Ovary (tissue), 10 donors: ENCODE measurements at places on chromosomes 2 and 18. TPM values are rescaled to one million over a fixed set of nuclear protein-coding genes. Genes with fewer than 3 reads are reported as not detected.

DNA sequence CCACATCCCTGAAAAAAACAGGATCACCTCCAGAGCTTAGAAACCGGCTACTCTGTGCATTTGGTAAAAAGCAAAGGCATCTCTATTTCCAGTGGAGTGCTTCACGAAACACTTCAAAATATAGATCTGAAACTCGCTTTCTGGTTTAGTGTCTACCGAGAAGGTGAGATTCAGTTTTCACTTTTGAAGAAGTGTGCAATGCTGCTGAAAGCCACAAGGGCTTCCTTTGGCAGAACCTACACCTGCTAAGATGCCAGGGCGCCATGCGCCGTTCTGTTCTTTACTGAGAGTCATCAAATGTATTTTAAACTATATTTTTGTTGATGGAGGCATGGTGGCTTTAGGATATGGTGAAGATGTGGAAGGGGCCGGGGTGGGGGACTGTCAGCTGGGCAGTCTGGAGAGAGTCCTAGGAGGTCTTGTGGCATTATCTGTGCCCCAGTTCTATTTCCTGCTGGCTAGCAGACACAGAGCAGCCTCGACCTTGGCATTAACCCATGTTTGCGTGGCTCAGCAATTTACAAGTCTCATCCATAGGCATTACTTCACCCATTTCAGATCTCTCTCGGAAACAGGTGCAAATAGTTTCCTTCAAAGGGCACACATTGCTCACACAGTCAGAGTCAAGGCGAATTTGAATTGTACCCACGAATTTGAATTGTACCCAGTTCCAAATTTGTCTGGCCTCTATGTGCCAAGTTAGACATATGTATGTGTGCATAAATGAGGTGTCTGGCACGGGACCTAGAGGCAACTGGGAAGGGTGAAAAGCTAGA, 46.7 kb upstream of the KCNF1 start:
- no peaks in the 10 kb centered on the region for H3K27me3 ChIP-seq
- DNase-seq: no peak
- no peak overlapping the region for H3K4me3 ChIP-seq

Gene RGPD4
- total RNA-seq: 0.10 TPM

DNA sequence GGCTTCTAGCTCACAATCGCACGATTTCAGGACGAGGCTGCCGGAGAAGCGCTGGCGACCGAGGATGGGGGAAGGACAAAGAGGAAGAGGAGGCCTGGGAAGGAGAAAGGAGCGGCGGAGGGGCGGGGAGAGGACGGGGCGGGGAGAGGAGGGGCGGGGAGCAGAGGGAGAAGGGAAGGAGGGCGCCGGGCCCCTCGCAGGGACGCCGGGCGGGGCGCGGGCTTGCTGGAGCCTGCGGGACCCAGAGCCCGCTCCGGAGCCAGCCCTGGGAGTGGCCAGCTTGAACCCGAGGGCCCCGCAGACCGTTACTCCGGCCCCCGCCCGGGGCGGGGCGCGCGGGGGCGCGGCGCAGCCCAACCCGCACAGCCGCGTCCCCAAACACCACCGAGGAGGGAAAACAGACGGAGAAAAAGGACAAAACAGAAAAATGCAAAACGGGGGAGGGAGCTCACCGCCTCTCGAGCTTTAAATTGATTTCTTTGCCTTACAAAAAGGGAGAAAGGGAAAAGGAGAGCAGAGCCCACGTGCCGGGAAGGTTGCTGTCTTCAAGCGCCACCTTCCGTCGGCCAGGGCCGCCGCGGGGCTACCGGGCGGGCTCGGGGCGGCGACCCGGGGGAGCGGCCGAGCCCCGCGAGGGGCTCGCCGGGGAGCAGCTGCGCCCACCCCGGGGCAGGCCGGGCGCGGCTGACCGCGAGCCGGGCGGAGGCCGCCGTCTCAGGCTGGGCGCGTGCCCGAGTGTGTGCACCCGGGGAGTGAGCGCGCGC, 781 bp upstream of the SOX11 start:
- DNase-seq: no peak
- no peaks in the 10 kb centered on the region for H3K36me3 ChIP-seq
- no peak overlapping the region for H3K27ac ChIP-seq
- peaks cover 6% of the 10 kb centered on the region for H3K4me1 ChIP-seq
- no peaks in the 10 kb centered on the region for H3K27me3 ChIP-seq
- no peak overlapping the region for H3K4me3 ChIP-seq

DNA sequence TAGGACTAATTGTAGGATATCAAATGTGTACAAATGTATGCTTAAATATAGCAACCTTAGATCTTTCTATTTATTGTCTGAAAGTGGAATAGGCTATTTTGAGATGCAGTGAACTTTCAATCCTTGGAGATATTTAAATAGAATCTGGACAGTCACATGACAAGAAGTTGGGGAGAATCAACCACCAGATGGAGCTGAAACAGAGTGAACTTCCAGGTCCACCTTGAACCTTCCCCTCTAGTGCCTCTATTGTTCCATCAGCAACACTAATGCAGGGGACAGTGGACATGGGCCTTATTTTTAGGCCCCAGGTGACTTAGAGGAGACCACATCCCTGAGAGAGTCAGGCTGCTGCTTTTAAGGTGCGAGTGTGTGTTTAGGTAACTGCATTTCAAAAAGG, 37.0 kb upstream of the CRIM1 start:
- H3K4me1 ChIP-seq: no peaks in the 10 kb centered on the region
- no peaks in the 10 kb centered on the region for H3K36me3 ChIP-seq
- H3K27ac ChIP-seq: no peak overlapping the region
- DNase-seq: no peak
- no peaks in the 10 kb centered on the region for H3K27me3 ChIP-seq

DNA sequence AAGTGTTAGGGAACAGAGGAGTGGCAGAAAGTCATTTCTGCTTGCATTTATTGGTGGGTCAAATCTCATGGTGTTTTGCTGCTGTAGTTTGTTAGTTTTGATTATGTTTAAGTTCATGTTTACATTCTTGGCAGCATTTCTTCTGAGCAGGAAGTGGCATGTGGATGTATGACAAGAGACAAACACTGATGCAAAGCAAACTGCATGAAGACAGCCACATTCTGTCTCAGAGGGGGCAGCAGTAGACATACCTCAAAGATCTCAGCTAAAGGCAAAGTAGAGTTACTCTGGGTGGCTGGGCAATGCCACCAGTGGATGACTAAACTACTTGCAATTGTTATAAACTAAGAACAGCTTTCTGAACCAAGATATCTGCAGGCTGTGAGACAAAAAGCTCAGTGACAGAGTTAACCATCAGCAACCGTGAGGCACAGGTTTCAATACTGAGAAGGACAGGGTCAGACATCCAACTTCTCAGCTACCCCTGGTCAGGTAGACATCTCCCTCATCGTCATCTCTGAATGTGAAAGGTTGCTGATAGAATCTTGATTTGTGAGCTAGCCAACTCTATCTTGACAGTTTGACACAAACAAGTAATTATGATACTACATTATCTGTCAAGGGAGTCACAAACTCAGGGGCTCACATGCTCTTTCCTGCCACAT, 16.4 kb downstream of the GALNT3 start:
- no peaks in the 10 kb centered on the region for H3K27me3 ChIP-seq
- no peak overlapping the region for H3K27ac ChIP-seq

Gene PRSS56
- 0.35 TPM for total RNA-seq

- no peaks in the 10 kb centered on the region for H3K27me3 ChIP-seq
- H3K27ac ChIP-seq: peak overlapping the region; percentile 100
- peak overlapping the region; percentile 77 for H3K4me3 ChIP-seq
- peaks cover 21% of the 10 kb centered on the region for H3K4me1 ChIP-seq
Measured at GRCh38 chr2:231709636-231709980, 1.3 kb downstream of the PTMA start.

DNA sequence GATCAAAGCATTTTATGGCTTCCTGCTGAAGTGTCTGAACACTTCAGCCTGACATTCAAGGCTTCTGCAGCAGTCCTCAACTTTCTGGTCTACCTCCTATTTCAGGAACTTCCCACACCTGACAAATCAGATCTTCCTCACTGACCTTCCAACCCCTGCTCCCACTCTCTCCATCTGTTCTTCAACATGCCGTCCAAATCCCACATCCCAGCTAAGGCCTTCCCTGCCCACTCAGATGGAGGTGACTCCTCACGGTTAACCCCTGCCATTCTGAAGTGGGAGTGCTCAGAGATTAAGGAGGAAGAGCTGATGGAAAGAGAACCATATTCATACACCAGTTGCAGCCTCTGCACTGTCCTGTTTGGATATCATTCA, 104.8 kb downstream of the POLR1A start:
- no peak overlapping the region for H3K27ac ChIP-seq
- no peak for DNase-seq
- H3K27me3 ChIP-seq: no peaks in the 10 kb centered on the region
- H3K4me3 ChIP-seq: no peak overlapping the region
- H3K36me3 ChIP-seq: no peaks in the 10 kb centered on the region
- peaks cover 23% of the 10 kb centered on the region for H3K4me1 ChIP-seq

Gene LAMA1
- total RNA-seq: 3.8 TPM

GRCh38 chr2:824524-824923, 126.1 kb upstream of the SNTG2 start:
- H3K36me3 ChIP-seq: no peaks in the 10 kb centered on the region
- H3K27me3 ChIP-seq: no peaks in the 10 kb centered on the region
- no peak overlapping the region for H3K4me3 ChIP-seq
- H3K27ac ChIP-seq: no peak overlapping the region
- DNase-seq: no peak

Gene FAP
- 2.7 TPM for total RNA-seq

GRCh38 chr2:62741954-62742722, 36.6 kb downstream of the EHBP1 start:
- peaks cover 12% of the 10 kb centered on the region for H3K4me1 ChIP-seq
- H3K4me3 ChIP-seq: no peak overlapping the region
- no peaks in the 10 kb centered on the region for H3K27me3 ChIP-seq
- no peak overlapping the region for H3K27ac ChIP-seq
- H3K36me3 ChIP-seq: no peaks in the 10 kb centered on the region
- DNase-seq: no peak

GRCh38 chr2:144607891-144608521, 88.1 kb upstream of the ZEB2 start:
- H3K27me3 ChIP-seq: no peaks in the 10 kb centered on the region
- H3K4me3 ChIP-seq: no peak overlapping the region
- no peaks in the 10 kb centered on the region for H3K36me3 ChIP-seq
- no peak overlapping the region for H3K27ac ChIP-seq
- H3K4me1 ChIP-seq: no peaks in the 10 kb centered on the region
- DNase-seq: no peak

DNA sequence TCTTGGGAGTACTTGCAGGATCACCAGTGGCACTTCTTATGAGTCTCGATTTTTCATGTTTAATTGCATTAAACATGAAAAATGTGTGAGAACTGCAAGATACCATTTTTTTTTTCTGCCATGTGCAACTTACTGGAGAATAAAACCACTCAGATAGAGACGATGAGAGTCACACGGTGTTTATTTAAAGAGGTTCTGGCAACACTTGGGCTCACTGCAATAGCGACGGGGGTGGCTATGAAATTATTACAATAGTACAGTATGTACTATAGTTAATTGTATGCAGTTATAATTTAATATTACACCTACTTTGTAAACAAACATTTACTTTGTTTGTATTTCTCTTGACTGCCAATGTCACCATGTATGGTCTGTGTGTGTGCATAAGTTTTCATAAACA, 479.8 kb downstream of the NUP35 start:
- DNase-seq: no peak
- no peak overlapping the region for H3K4me3 ChIP-seq
- H3K27ac ChIP-seq: no peak overlapping the region
- no peaks in the 10 kb centered on the region for H3K36me3 ChIP-seq
- no peaks in the 10 kb centered on the region for H3K4me1 ChIP-seq

- H3K4me1 ChIP-seq: peaks cover 2% of the 10 kb centered on the region
- no peak overlapping the region for H3K27ac ChIP-seq
- peak; percentile 43 for DNase-seq
- H3K27me3 ChIP-seq: no peaks in the 10 kb centered on the region
- no peak overlapping the region for H3K4me3 ChIP-seq
- no peaks in the 10 kb centered on the region for H3K36me3 ChIP-seq
Measured at GRCh38 chr2:186887107-186888090, 38.4 kb upstream of the ZSWIM2 start.

DNA sequence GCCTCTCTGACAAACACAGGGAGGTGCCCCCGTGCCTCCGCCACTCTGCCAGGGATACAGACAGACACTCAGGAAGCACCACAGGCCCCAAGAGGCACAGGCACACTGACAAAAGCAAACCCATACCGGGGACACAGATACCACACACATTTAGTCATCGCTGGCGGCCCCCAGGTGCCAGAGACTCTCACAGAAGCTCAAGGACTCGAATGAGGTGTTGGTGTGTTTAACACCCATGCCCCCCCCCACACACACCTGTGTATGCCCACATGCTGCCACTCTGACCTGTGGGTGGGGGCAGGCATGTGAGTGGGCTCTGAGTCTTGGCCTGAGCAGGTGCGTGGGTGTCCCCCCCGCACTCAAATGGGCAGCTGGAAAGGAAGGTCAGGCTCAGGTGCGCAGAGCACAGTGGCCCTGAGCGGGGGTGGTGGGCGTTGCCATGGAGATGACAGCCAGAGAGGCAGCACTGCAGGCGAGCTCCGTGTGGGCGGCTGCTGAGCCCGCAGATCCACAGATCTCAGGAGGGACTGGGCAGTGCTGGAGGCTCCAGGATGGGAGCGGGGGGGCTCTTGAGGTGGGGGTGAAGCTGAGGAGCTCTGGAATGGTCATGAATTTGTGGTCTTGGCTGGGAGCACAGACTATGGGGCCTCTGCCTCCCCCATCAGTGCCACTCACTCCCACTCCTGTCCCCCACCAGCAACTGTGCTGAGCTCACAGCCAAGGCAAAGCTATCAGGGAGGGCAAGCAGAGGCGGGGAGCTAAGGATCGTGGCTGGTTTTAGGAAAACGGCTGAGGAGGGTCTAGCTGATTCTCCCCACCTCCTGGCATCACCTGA, 73.9 kb upstream of the TAF1B start:
- no peak for DNase-seq
- H3K27me3 ChIP-seq: no peaks in the 10 kb centered on the region
- no peak overlapping the region for H3K4me3 ChIP-seq
- no peak overlapping the region for H3K27ac ChIP-seq
- peaks cover 5% of the 10 kb centered on the region for H3K4me1 ChIP-seq

- H3K4me1 ChIP-seq: peaks cover 34% of the 10 kb centered on the region
- H3K36me3 ChIP-seq: no peaks in the 10 kb centered on the region
Measured at GRCh38 chr2:126657636-126658318, 1.8 kb downstream of the GYPC start.

DNA sequence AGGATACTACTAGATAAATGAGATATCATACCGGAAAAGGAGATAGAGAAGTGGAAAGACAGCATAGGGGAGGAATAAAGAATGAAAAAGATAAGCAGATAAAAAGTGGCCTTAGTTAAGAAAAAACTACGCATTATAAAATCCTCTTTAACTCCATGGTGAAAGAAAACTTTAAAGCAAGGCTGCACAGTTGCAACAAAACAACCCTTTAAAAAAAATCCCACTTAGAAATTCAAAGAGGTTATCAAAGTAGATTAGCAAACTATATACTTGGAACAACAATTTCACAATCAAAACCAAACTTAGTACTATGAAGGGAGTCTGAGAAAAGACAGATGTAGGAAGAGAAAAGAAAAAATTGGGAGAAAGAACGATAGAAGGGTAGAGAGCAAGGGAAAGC, 133.4 kb upstream of the OSR1 start:
- H3K4me3 ChIP-seq: no peak overlapping the region
- H3K27me3 ChIP-seq: no peaks in the 10 kb centered on the region
- H3K27ac ChIP-seq: no peak overlapping the region
- no peak for DNase-seq
- H3K36me3 ChIP-seq: no peaks in the 10 kb centered on the region
